ENCODE measurements at places on chromosomes 7 and 10.
A peak's percentile ranks its signal among the peaks of the same experiment; 100 is the strongest.

DNA sequence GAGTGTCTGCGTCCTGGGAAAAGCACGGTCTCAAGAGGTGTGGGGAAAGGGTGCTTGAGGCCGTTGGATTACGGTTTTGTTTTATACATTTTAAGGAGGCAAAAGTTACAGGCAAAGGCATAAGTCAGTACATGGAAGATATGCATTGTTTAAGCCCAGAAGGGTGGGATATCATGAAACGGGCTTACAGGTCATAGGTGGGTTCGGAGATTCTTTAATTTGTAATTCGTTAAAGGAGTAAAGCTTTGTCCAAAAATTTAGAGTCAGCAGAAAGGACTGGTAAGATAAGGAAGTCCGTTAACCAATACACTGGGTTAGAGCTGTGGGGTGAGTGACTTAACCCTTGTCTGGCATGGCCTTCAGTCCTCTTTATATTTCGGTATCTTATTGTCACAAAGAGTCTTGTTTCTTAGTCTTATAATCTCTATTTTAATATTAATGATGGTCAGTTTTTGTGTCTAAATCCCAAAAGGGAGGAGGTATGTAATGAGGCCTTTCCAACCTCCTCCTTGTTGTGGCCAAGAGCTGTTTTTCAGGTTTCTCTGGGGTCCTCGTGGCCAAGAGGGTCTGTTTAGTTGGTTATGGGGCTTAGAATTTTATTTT lies 12.7 kb downstream of the TSPAN14 start:
- no peak for DNase-seq

GRCh38 chr10:95395947-95396449 lies 105.2 kb upstream of the PDLIM1 start:
- no peak for DNase-seq

- no peak for DNase-seq
Observed at GRCh38 chr7:149253665-149254064, 8.3 kb upstream of the ZNF783 start.

DNA sequence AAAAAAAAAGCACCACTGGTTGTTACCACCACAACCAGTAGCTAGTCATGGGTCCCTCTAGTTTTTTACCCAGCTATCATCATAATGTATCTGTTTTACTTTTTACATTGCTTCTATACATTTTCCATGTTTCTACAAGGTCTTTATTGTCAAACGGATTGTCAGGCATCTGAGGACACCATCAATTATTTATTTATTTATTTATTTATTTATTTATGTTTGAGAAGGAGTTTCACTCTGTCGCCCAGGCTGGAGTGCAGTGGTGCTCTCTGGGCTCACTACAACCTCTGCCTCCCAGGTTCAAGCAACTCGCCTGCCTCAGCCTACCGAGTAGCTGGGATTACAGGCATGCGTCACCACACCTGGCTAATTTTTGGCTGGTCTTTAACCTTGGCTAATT lies 29.0 kb upstream of the HNRNPH3 start:
- DNase-seq: no peak

- DNase-seq: no peak
Observed at GRCh38 chr7:116787881-116788280, 74.5 kb upstream of the CAPZA2 start.

- no peak for DNase-seq
Observed at GRCh38 chr7:137933270-137934017, 68.4 kb downstream of the CREB3L2 start.

- no peak for DNase-seq
Observed at GRCh38 chr7:124575176-124575575, 190.4 kb downstream of the GPR37 start.

DNA sequence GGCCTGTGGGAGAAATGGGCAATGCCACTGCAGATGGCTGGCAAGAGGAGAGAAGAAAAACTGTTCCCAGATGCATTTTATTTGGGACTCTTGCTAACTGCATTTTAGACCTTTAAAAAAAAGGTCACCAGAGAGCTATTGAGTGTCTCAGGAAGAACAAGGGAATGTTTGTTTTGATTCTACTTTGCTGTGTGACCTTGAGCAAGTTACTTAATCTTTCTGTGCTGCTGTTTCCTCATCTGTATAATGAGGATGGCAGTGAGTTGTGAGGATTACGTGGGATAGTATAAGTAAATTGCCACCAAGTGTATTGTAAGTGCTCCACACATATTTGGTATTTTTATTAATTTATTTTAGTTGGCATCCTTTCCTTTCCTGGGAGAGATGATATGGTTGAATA lies 142.0 kb upstream of the AGK start:
- DNase-seq: no peak

GRCh38 chr10:99506416-99506815 lies 26.3 kb upstream of the NKX2-3 start:
- DNase-seq: no peak

GRCh38 chr7:117445206-117445605 lies 17.9 kb upstream of the ASZ1 start:
- no peak for DNase-seq

DNA sequence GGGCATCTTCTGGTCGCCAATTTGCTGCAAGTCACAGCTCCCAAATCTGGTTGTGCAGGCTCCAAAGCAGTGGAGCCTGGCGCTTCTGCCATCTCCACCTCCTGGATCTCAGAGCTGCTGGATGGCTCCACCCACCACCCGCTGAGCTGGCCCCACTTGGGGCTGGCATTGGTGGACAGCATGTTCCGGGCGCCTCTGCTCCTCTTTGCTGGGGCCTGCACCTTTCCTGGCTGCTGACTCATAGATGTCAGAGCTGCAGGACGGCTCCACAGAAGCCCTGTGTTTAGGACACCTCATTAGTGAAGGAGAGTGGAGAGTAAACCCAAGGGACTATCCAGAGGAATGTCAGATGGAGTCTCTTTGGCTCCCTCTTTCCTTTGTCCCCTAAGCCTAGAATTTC lies 27.4 kb downstream of the MAPK8 start:
- no peak for DNase-seq

DNA sequence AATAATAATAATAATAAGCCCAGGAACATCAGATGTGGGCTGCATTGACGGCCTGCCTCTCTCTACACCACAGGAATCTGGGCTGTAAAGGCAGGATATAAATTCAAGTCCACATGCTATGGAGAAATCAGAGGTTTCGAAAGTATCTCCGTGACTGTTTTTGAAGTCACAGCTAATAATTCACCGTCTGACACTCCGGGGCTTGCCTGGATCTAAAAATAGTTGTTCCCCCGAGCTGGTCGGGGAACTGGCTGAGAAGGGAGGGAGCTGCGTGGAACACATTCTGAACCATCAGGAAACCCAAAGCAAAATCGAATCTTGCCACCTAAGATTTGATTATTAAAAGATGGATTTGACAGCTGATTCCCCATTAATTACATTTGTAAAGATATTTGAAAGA lies 35.4 kb downstream of the KLF6 start:
- DNase-seq: no peak

DNA sequence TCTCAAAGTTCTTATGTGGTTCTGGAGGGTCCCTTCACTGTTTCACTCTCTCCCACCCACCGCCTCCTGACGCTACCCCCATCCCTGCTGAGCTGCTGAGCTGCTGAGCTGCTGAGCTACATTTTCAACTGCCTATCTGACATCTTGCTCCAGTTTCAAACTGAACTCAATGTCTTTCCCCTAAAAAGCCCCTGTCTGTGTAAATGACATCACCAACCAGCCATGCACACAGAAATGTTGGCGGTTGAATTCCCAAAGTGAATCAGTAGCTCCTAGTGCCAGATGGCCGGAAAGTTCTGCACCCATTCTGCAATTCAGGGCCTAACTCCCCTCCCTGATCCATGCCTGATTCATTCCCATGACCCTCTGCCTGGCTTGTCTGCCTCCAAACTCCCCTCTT lies 71.2 kb downstream of the WNT2 start:
- no peak for DNase-seq

- peak; percentile 36 for DNase-seq
Observed at GRCh38 chr10:69123306-69123746, 652 bp upstream of the VPS26A start.

DNA sequence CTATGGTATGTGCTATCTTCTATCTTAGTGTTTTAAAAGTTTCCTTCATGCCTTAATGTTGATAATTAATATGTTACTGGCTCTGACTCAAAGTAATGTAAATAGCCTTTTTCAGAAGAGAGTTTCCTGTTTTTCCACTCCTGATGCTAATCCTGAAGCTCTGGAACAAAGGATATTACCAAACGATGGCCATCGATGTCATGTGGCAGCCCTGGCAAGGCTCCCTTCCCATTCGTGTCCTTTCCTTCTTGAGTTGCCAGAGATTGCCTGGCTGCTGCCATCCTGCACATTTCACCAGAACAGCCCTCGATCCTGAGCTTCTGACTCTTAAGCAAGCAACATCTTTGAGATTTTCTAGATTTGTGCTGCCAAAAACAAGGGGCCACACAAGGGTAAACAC lies 46.0 kb downstream of the RNF133 start:
- no peak for DNase-seq

DNA sequence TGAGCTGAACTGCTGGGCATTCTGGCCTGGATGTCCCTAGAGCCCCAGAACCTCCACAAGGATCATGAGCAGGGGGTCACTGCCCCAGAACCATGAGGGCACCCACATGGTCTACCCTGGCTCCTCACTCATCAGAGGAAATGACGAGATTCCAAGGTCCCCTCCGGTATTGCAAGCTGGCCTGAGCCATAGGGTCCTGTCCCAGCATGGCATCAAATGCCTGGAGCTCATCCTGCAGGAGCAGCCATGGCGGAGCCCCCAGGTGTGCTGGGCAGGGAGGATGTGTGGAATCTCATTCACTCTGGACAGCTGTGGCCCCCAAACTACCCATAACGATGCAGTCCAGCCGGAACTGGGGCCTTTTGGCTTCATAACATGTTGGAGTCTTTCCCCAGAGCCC lies 66.6 kb upstream of the ANTXRL start:
- no peak for DNase-seq

DNA sequence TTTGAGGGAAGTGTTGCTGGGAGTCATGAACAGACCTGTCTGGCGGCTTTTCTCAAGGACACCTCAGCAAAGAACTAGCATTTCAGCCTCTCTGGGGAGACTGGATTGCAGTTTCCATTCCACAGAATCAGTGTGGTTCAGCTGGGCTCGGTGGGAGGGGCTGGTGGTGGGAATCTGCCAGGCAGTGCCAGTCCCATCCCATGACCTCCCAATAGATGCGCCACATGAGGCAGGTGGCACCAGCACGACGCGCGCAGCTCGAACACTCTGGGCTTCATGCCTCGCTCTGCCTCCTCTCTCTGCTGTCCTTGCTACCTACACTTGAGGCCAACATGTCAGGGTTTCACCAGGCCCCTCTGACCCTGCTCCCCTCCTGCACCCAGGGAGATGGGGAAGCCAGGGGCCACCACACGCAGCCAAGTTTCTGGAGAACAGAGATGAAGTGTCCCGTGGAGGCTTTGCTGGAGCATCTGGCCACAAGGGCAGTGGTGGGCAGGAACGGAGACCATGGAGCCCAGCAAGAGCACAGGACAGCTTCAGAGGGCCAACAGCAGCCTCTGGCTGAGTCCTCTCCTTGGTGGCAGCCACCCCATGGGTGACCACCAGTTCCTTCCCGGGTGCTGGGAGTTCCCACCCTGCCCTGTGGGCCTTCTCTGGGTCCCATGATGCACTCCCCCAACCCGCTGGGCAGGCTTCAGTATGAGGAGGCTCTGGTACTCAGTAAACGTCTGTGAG lies 2.3 kb downstream of the NACAD start:
- DNase-seq: no peak

- DNase-seq: no peak
Observed at GRCh38 chr7:43792471-43793150, 34.1 kb downstream of the BLVRA start.

DNA sequence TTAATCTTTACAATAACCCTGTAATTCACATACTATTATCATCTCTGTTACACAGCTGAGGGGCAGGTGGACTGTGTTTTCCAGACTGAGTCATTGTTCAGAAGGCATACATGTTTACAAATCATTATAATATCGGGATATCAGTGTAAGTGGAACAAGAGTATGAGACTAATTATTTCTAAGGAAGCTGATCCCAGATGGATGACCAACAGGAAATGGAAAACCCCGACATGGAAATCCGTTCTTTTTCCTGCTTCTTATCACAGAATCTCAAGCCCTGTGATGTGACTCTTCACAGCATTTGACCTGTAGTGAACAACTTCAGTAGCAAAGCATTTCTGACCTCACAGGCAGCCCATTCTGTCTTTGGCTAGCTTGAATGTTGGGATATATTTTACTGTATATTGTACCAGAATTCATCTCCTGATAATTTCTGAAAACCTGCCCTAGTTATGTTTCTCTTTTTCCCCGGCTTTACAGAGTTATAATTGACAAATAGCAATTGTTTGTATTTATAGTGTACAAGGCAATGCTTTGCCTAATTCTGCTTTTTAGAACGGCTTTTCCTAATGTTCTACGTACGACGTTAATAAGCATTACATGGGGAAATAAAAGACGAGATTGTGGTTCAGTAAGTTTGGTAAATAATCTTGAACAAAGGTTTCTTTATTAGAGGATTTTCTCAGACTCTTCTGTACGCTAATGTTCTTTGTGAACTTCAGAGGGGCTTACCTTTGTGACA lies 78.6 kb upstream of the SYPL1 start:
- no peak for DNase-seq

Measured in GF-D8 (cell line).